ENCODE measurements at places on chromosomes 4 and X. TPM values are rescaled to one million over a fixed set of nuclear protein-coding genes. Genes with fewer than 3 reads are reported as not detected.

- no peak for DNase-seq
- H3K36me3 ChIP-seq, result no peaks in the 10 kb centered on the region
- H3K27me3 ChIP-seq, result no peaks in the 10 kb centered on the region
- no peak overlapping the region for H3K4me3 ChIP-seq
- no peak overlapping the region for H3K27ac ChIP-seq
- no peaks in the 10 kb centered on the region for H3K4me1 ChIP-seq
These were observed 84.6 kb downstream of the FBXO8 start for GRCh38 chr4:174198828-174199227.

- H3K4me1 ChIP-seq, result no peaks in the 10 kb centered on the region
- no peaks in the 10 kb centered on the region for H3K27me3 ChIP-seq
- H3K36me3 ChIP-seq, result no peaks in the 10 kb centered on the region
- H3K4me3 ChIP-seq, result no peak overlapping the region
- no peak for DNase-seq
- H3K27ac ChIP-seq, result no peak overlapping the region
These were observed 73.2 kb upstream of the TENM3 start for GRCh38 chr4:182169987-182170386.

DNA sequence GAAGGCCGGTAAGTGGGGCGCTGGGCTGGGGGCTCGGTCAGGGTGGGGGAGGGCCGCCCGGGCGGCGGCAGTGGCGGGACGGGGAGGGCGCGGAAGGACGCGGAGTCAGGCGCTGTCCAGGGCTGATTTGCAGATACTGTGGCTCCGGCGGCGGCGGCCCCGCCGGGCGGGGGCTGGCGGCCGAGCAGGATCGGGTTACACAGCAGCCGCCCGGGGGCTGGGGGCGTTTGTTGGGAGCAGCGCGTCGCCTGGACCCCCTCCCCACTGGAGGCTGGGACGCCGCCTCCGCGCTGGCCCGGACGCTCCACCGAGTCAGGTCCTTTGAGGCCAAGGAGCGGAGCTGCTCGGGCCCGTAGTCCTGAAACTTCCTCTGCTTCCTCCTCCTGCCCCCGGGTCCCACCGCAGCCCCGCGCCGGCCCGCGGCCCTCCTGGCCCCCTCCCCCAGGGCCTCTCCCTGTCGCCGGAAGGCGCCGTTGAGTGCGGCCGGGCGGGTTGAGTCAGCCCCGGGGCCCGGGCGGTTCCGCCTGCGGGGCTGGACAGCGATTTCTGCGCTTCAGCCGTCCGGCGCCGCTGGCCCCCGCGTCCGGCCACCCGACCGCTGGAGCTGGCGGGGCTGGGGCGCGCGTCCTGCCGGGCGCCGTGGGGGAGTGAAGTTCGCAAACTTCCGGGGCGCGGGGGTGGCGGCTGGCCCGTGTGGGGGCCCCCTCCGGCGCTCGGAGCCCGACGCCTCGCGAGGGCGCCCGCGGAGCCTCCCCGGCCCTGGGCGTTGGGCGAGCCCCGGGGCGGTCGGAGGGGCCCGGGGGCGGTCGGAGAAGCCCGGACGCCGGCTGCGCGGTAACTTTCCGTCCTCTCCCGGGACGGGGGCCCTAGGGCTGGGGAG lies 746 bp downstream of the REST start:
- H3K27ac ChIP-seq, result peak overlapping the region; percentile 96
- H3K4me3 ChIP-seq, result peak overlapping the region; percentile 99
- H3K27me3 ChIP-seq, result peaks cover 12% of the 10 kb centered on the region
- H3K4me1 ChIP-seq, result peaks cover 42% of the 10 kb centered on the region

GRCh38 chrX:126847143-126847542 lies 27.6 kb downstream of the PRR32 start:
- no peaks in the 10 kb centered on the region for H3K36me3 ChIP-seq
- no peaks in the 10 kb centered on the region for H3K4me1 ChIP-seq
- H3K27ac ChIP-seq, result no peak overlapping the region
- H3K27me3 ChIP-seq, result no peaks in the 10 kb centered on the region

GRCh38 chr4:150207871-150208270 lies 129.6 kb downstream of the DCLK2 start:
- no peak overlapping the region for H3K4me3 ChIP-seq
- H3K36me3 ChIP-seq, result no peaks in the 10 kb centered on the region
- no peaks in the 10 kb centered on the region for H3K4me1 ChIP-seq
- no peak for DNase-seq

GRCh38 chr4:55069248-55069647 lies 56.1 kb downstream of the KDR start:
- H3K4me3 ChIP-seq, result no peak overlapping the region
- no peaks in the 10 kb centered on the region for H3K36me3 ChIP-seq
- DNase-seq, result no peak
- H3K27ac ChIP-seq, result no peak overlapping the region
- no peaks in the 10 kb centered on the region for H3K27me3 ChIP-seq

- H3K4me3 ChIP-seq, result no peak overlapping the region
- H3K4me1 ChIP-seq, result no peaks in the 10 kb centered on the region
- no peaks in the 10 kb centered on the region for H3K36me3 ChIP-seq
- DNase-seq, result no peak
- no peak overlapping the region for H3K27ac ChIP-seq
These were observed 24.5 kb upstream of the CXCL3 start for GRCh38 chr4:74062953-74063352.

GRCh38 chr4:170336238-170336775 lies 246.6 kb upstream of the AADAT start:
- H3K4me1 ChIP-seq, result no peaks in the 10 kb centered on the region
- no peak for DNase-seq
- H3K4me3 ChIP-seq, result no peak overlapping the region
- H3K27ac ChIP-seq, result no peak overlapping the region
- H3K27me3 ChIP-seq, result no peaks in the 10 kb centered on the region
- H3K36me3 ChIP-seq, result no peaks in the 10 kb centered on the region

GRCh38 chr4:101953949-101954348 lies 163.4 kb downstream of the BANK1 start:
- no peak overlapping the region for H3K4me3 ChIP-seq
- H3K4me1 ChIP-seq, result no peaks in the 10 kb centered on the region
- H3K27ac ChIP-seq, result no peak overlapping the region

GRCh38 chr4:85268961-85269360 lies 206.0 kb upstream of the ARHGAP24 start:
- no peaks in the 10 kb centered on the region for H3K27me3 ChIP-seq
- no peaks in the 10 kb centered on the region for H3K4me1 ChIP-seq
- no peak overlapping the region for H3K4me3 ChIP-seq
- H3K27ac ChIP-seq, result no peak overlapping the region

Gene LAMTOR3
- 47.6 TPM for total RNA-seq

DNA sequence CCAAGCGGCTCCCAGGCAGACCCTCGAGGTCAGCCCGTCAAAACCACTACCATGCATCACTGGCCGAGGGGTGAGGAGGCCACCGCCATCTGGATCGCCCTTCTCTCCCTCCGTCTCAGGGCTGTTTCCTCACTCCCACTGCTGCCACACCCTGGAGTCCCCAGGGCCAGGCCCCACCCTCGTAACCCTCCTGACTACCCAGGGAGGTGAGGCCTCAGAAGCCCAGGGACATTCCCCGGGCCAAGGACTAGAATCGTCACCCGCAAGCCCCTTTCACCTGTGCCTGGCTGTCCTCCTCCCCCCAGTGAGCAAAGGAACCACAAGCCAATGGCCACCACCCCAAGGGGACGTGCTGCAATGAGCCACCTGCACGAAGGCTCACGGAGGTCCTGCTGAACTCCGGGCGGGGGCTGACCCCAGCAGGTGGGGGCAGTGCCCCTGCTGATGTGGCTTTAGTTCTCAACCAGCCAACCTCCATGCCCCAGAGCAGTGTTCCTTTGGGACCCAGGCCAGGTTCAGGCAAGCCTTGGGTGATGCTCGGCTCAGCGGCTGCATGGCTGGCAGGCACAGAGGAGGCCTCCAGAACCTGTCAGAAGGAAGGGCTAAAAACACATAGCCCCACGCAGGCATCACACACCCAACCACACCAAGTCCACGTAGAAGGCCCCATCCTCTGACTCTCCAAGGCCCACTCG lies 23.8 kb downstream of the PPP2R2C start:
- H3K27me3 ChIP-seq, result peaks cover 8% of the 10 kb centered on the region
- H3K36me3 ChIP-seq, result no peaks in the 10 kb centered on the region
- no peak overlapping the region for H3K4me3 ChIP-seq
- no peak overlapping the region for H3K27ac ChIP-seq
- no peaks in the 10 kb centered on the region for H3K4me1 ChIP-seq

Gene IL15
- 0.24 TPM for total RNA-seq

GRCh38 chr4:65450899-65451298 lies 219.4 kb downstream of the EPHA5 start:
- no peak for DNase-seq
- H3K27ac ChIP-seq, result no peak overlapping the region
- no peaks in the 10 kb centered on the region for H3K27me3 ChIP-seq

DNA sequence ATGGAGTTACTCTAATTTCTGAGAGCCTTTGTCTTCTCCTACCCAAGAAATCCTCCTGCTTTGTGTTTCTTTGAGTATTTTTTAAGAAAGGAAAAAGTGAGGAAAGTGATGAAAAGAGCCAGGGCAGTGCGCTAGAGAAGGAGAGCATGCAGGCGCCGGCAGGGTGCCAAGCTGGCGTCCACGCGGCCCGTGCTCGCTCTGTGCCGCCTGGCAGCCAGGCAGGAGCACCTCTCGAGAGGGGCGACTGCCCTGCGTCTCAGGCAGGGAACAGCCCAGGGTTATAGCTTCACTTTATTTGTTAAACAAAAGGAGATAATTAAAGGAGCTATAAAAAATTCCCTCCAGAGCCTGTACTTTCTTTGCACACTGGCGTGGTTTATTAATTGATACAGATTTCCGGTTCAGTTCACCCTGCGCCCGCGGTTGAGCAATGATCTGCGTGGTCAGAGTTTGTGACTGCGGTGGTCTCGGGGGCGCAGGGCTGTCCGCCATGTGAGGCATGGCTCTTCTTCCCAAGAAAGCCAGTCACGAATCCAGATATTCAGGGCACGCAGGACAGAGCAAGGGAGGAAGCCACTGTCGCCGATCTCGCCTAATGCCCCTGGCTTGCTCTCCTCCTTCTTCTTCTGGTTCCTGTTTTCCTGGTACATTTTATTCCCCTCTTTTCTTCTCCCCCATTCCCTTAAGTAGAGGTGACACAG lies 110.8 kb upstream of the PAQR3 start:
- no peak overlapping the region for H3K27ac ChIP-seq
- H3K4me3 ChIP-seq, result no peak overlapping the region
- no peaks in the 10 kb centered on the region for H3K36me3 ChIP-seq
- no peak for DNase-seq

DNA sequence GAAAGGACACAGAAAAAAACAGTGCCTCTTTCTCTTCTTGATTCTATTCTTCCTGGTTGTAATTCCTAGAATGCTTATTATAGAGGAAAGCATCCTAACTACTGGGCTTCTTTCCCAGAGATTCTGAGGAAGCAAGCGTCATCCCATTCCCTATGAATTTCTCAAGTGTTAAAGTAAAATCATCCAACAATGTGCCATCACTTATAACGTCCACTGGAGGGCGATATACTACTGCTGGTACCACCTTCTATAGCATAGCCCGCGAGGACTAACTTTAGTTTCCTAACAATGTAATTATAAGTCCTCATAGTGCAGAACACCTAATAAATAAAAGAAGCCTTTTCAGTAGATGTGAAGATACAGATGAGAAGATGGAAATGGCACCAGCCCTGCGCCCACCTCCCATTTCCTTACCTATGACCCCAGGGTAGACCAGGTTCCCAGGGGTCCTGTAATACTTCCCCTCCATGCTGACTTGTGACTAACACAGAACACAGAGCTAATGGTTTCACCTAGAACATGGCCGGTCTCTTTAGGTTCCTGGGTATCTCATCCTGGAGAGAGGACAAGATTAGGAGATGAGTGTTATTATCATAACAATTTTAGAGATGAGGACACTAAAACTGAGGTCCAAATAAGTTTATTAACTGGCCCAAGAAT lies 4.2 kb downstream of the CENPVL3 start:
- H3K27me3 ChIP-seq, result no peaks in the 10 kb centered on the region
- no peak overlapping the region for H3K4me3 ChIP-seq
- peak; percentile 2 for DNase-seq
- no peak overlapping the region for H3K27ac ChIP-seq
- no peaks in the 10 kb centered on the region for H3K4me1 ChIP-seq

DNA sequence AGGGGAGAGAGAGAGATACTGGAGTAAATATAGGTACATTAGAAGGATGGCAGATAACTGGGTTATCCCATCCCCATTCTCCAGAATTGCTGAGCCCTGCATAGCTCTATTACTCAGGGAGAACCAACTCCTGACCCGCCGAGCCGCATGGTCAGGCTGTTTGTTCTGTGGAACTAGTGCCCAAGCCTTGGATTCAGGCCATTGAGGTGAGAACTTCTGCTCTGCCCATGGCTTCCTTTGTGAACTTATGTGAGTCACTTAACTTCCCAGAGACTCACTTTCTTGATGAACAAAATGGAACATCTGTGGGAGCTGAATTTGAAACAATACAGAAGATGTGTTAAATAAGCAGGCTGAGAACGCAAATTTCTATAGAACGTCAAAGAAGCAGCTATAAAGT lies 54.2 kb downstream of the SPATA18 start:
- no peaks in the 10 kb centered on the region for H3K36me3 ChIP-seq
- no peak for DNase-seq

GRCh38 chr4:112026058-112026457 lies 119.2 kb upstream of the FAM241A start:
- H3K4me3 ChIP-seq, result no peak overlapping the region
- H3K4me1 ChIP-seq, result no peaks in the 10 kb centered on the region
- no peaks in the 10 kb centered on the region for H3K27me3 ChIP-seq
- no peak overlapping the region for H3K27ac ChIP-seq
- H3K36me3 ChIP-seq, result no peaks in the 10 kb centered on the region
- no peak for DNase-seq

DNA sequence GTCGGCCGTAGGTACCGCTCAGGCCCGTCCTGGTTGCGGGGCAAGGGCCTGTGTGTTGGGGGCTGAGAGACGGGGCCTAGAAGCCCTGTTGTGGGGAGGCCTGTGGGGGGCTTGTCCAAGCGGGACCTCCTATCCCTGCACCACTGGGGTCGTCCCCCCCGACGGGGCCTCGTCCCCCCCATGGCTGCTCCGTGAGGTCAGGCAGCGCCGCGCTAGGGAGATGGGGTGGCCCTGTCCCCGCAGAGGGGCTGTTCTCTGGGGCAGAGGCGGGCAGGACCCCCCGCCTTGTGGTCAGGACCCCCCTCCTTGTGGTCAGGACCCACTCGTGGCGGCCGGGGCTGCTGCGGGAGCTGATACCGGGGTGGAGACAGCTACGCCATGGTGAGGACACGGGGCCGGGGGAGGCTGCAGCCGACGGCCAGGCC lies 12.1 kb upstream of the GTPBP6 start:
- no peak overlapping the region for H3K27ac ChIP-seq
- 0 out of 2 replicates have a peak overlapping the region, but pooled peaks have one; percentile 16 for H3K4me3 ChIP-seq
- no peaks in the 10 kb centered on the region for H3K27me3 ChIP-seq
- peaks cover 5% of the 10 kb centered on the region for H3K4me1 ChIP-seq
- no peak for DNase-seq

DNA sequence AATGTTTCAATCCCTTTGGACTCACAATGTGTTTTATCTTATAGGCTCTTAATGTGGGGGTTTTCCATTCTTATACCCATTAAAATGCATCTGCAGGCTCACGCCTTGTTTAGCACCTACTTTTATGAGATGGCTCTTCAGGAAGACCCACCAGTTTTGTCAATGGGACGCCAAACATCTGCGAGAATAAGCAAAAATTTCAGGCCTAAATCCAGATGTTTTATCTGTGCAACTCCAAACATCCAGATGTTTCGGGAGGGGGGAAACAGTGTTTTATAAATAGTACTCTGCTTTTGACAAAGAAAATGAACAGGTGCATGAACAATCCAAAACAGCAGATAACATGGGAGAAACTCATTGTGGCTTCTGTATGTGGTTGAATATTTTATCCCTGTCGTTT lies 342.8 kb downstream of the DHX15 start:
- no peak overlapping the region for H3K4me3 ChIP-seq
- no peak overlapping the region for H3K27ac ChIP-seq
- no peak for DNase-seq
- no peaks in the 10 kb centered on the region for H3K36me3 ChIP-seq
- H3K4me1 ChIP-seq, result no peaks in the 10 kb centered on the region
- no peaks in the 10 kb centered on the region for H3K27me3 ChIP-seq
